Neural progenitor cell (in vitro differentiated cells): ENCODE measurements at places on chromosomes 2 and 18. TPM values are rescaled to one million over a fixed set of nuclear protein-coding genes. Genes with fewer than 3 reads are reported as not detected.

Gene MRPL53
- 9.8 and 22.5 TPM in 2 replicates for total RNA-seq

Gene CBLN2
- total RNA-seq, result not detected in 2 replicates

Gene CAVIN2
- total RNA-seq, result not detected in 2 replicates

DNA sequence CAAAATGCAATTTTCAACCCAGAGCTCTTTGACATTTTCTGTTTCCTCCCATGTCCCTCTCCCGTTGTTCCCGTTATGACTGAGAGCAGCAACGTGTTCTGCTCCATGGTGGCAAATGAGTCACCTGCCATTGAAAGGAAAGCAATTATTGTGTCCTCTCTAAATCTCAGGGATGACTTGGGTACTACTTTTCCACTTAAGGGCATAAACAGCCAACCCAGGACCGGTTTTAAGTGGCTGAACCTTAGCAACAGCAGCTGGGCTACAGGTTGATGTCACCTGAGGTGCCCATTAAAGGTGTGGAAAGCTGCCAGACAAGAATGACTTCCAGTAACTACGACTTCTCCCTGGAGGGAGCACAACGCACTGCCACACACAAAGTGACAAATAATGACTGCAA lies 236.8 kb downstream of the NCKAP5 start:
- DNase-seq, result no peak

- DNase-seq, result no peak
These were observed 80.5 kb downstream of the RDH14 start for GRCh38 chr2:18479947-18480369.
